H7 (cell line): ENCODE measurements at places on chromosomes 3 and 15. TPM values are rescaled to one million over a fixed set of nuclear protein-coding genes. Genes with fewer than 3 reads are reported as not detected.

CLDN18 gene
- 0.14 TPM in 1 of 2 replicates, not detected in the other for total RNA-seq

CFAP91 gene
- 0.37 and 1.8 TPM in 2 replicates for total RNA-seq

DNA sequence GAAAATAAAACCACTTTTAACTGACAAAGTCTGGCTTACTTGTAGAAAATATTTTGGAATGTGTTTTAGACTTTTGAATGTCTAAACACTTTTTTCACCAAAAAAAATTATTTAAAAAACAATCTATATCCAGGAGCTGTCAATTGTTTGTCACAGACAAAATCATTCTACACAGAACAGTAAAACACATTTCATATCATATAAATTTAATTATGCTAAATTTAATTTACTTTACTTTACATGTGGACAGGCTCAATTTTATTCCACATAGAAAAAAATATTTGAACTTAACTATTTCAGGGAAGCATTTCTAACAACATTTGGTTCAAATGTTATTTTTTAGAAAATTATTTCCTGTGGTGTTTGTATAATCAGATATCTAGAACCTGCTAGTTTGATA lies 1417.0 kb downstream of the ZPLD1 start:
- no peak for DNase-seq

NRG4 gene
- 0.48 TPM in 1 of 2 replicates, not detected in the other for total RNA-seq

DNA sequence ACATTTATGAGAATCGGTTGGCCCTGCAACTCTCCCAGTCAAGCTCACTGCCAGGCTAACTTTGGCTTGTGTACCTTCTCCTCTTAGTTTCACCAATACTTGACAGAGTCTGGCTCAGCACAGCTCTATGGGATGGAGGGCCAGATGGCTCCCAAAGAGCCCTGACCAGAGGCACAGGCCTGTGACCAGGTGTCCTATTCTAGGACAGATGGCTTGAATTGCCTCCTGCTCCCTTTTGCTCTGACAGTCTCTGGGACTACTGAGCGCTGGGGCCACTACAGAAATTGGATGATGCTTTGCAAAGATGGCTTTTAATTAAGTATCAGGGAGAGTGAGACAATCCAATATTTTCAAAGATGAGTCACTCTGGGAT lies 10.3 kb upstream of the ARID3B start:
- DNase-seq = peak; percentile 14

GRCh38 chr3:58683466-58683865 lies 16.9 kb upstream of the FAM3D start:
- no peak for DNase-seq

CP gene
- 0.21 and 0.59 TPM in 2 replicates for total RNA-seq

HGD gene
- total RNA-seq = 0.18 and 1.4 TPM in 2 replicates

SOX14 gene
- 0.52 and 1.2 TPM in 2 replicates for total RNA-seq

- no peak for DNase-seq
Measured at GRCh38 chr3:123072152-123072551, 5.3 kb downstream of the PDIA5 start.

RYR3 gene
- 0.59 and 0.69 TPM in 2 replicates for total RNA-seq

PLA2G4D gene
- total RNA-seq = 0.11 and 0.17 TPM in 2 replicates

GRCh38 chr3:164550857-164551256 lies 527.4 kb downstream of the SI start:
- no peak for DNase-seq

NEIL1 gene
- 14.7 and 23.8 TPM in 2 replicates for total RNA-seq

ZBBX gene
- 0.26 and 0.90 TPM in 2 replicates for total RNA-seq

DNA sequence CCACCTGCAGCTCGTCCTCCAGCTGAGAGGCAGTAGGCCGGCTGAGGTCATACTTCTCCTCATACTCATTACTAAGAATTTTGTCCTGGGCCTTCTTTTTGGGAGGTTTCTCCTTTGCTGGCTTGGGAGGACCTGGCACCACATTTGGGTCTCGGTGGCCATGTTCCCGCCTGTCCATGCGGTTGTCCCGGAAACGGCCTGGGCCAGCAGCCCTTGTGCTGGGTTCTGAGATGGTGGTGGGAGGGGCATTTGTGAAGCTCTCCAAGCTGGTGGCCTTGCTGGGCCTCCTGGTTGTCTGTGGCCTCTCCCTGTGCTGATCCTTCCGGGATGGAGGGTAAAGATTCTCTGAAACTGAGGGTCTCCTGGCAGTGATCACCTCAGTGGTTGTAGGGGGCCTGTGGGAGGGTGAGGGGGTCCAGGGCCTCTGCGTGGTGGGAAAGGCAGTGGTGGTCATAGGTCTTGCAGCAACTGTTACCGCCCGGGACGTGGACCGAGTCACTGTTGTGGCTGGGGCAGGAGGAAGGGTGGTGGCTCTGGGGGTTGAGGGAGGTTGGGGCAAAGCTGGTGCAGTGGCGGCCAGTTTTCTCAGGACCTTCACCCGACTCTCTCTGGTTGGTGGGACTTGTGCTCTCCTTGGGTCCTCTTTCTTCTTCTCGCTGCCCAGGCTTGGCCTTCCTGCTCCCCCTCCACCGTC lies 2.5 kb downstream of the CCDC80 start:
- no peak for DNase-seq

SHF gene
- 40.0 and 56.4 TPM in 2 replicates for total RNA-seq

DNA sequence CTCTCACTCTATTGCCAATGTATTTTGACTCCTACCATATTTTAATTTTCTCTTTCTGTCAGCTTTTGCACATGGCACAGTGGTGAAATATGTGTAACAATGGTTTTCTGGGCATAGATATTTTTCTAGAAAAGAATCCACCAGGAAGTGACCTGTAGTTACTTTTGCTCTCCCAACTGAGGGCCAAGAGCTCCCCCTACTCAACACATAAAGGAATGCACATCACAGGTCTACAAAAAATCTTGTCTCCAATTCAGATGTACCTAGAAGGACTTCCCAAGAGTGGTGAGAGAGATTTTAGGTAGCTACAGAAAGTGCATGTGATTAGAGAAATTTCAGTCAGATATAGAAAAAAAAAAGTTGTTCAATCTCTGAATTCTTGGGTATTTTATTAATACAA lies 15.6 kb downstream of the CPA3 start:
- peak; percentile 21 for DNase-seq
